Natural killer cell treated with Interleukin-12 subunit alpha and Interleukin-12 subunit beta and Interleukin-15 and Interleukin-18, amount 100 ng/mL, for 72 hours (primary cell): ENCODE measurements at places on chromosomes 1 and 21. TPM values are rescaled to one million over a fixed set of nuclear protein-coding genes. Genes with fewer than 3 reads are reported as not detected.

- H3K27me3 ChIP-seq: no peaks in the 10 kb centered on the region
- H3K4me1 ChIP-seq: no peaks in the 10 kb centered on the region
- no peak overlapping the region for H3K4me3 ChIP-seq
- no peak for DNase-seq
- H3K36me3 ChIP-seq: peaks cover 51% of the 10 kb centered on the region
These were observed 14.4 kb downstream of the KDM4A start for GRCh38 chr1:43664369-43664768.

DNA sequence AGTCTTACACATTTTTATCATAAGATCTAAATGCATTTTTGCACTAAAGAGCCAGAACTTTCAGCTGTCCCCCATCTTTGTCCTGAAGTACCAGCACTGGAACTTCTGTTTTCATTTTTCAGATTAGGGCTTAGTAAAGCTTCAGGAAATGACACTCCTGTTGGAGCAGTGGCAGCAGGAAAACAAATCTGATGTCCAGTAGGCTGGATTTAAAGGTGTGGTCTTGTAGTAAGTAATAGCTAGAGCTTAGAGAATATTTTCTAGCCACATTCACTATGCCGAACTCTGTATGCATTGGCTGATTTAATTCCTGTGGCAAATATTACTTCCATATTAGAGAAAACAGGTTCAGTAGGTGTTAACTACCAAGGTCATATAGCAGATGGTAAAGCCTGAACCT is 103.6 kb downstream of the PTBP2 start:
- no peaks in the 10 kb centered on the region for H3K27me3 ChIP-seq
- no peaks in the 10 kb centered on the region for H3K36me3 ChIP-seq
- DNase-seq: no peak
- H3K4me1 ChIP-seq: peaks cover 6% of the 10 kb centered on the region
- H3K4me3 ChIP-seq: no peak overlapping the region

- no peaks in the 10 kb centered on the region for H3K36me3 ChIP-seq
- no peak for DNase-seq
- no peak overlapping the region for H3K27ac ChIP-seq
- H3K4me1 ChIP-seq: no peaks in the 10 kb centered on the region
- no peak overlapping the region for H3K4me3 ChIP-seq
These were observed 245.0 kb downstream of the FOXD2 start for GRCh38 chr1:47682786-47683350.

- no peak for DNase-seq
- H3K4me1 ChIP-seq: no peaks in the 10 kb centered on the region
- H3K27ac ChIP-seq: no peak overlapping the region
- no peak overlapping the region for H3K4me3 ChIP-seq
- peaks cover 13% of the 10 kb centered on the region for H3K27me3 ChIP-seq
These were observed 49.9 kb downstream of the CHRM3 start for GRCh38 chr1:239436286-239436685.

- no peaks in the 10 kb centered on the region for H3K36me3 ChIP-seq
- H3K4me3 ChIP-seq: peak overlapping the region; percentile 70
- no peaks in the 10 kb centered on the region for H3K27me3 ChIP-seq
- DNase-seq: no peak
These were observed 4.8 kb downstream of the ATP1A1 start for GRCh38 chr1:116377541-116378529.

- H3K4me3 ChIP-seq: no peak overlapping the region
- no peaks in the 10 kb centered on the region for H3K36me3 ChIP-seq
- no peaks in the 10 kb centered on the region for H3K27me3 ChIP-seq
- no peaks in the 10 kb centered on the region for H3K4me1 ChIP-seq
- DNase-seq: no peak
- no peak overlapping the region for H3K27ac ChIP-seq
These were observed 338.5 kb downstream of the PTPRU start for GRCh38 chr1:29574871-29575270.

GRCh38 chr1:46717654-46718053 is 1.3 kb downstream of the EFCAB14 start:
- H3K4me3 ChIP-seq: peak overlapping the region; percentile 90
- no peak for DNase-seq
- H3K27ac ChIP-seq: peak overlapping the region; percentile 86
- no peaks in the 10 kb centered on the region for H3K27me3 ChIP-seq
- H3K4me1 ChIP-seq: peaks cover 32% of the 10 kb centered on the region

DNA sequence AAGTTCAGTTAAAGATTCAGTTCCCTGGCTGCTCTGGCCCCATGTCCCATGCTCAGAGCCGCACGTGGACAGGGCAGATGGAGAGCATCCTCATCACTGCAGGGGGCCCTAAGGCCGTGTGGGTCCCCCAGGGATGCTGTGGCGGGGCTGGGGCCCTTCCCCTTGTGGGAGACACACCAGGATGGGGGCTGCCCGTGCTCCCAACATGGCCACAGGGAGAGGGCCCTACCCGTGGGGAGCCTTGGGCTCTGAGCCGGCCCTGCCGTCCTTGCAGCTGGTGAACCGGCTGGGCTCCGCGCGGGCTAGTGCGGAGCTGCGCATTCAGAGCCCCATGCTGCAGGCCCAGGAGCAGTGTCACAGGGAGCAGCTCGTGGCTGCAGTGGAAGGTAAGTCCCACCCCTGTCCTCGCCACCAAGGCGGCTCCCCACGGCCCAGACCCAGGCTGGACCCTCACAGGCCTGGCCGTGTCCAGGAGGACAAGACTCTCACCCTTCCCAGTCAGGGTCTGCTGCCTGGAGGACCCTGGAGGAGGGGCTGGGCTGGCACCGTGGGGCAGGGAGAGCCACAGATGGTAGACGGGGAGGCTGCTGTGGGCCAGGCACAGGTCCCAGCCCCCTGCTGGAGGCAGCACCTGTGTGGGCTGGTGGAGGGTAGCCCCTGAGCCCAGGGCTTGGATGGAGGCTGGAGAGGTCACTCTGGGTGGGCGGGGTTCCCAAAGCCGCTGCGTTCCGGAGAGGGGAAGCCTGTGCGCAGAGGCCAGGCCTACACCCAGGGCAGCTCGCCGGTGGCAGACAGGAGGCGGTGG is 53.8 kb downstream of the TRIM11 start:
- H3K36me3 ChIP-seq: no peaks in the 10 kb centered on the region
- no peak overlapping the region for H3K4me3 ChIP-seq
- no peak for DNase-seq
- no peak overlapping the region for H3K27ac ChIP-seq
- no peaks in the 10 kb centered on the region for H3K27me3 ChIP-seq
- peaks cover under 1% of the 10 kb centered on the region for H3K4me1 ChIP-seq

GRCh38 chr1:33045814-33046213 is 9.1 kb upstream of the AK2 start:
- peak; percentile 88 for DNase-seq
- peak overlapping the region; percentile 95 for H3K27ac ChIP-seq
- peaks cover 5% of the 10 kb centered on the region for H3K36me3 ChIP-seq
- H3K4me1 ChIP-seq: peaks cover 70% of the 10 kb centered on the region

GRCh38 chr21:39007532-39007931 is 175.7 kb downstream of the PSMG1 start:
- no peak for DNase-seq
- H3K27me3 ChIP-seq: peaks cover 4% of the 10 kb centered on the region
- no peak overlapping the region for H3K27ac ChIP-seq
- H3K36me3 ChIP-seq: no peaks in the 10 kb centered on the region
- peaks cover 14% of the 10 kb centered on the region for H3K4me1 ChIP-seq
- no peak overlapping the region for H3K4me3 ChIP-seq

DNA sequence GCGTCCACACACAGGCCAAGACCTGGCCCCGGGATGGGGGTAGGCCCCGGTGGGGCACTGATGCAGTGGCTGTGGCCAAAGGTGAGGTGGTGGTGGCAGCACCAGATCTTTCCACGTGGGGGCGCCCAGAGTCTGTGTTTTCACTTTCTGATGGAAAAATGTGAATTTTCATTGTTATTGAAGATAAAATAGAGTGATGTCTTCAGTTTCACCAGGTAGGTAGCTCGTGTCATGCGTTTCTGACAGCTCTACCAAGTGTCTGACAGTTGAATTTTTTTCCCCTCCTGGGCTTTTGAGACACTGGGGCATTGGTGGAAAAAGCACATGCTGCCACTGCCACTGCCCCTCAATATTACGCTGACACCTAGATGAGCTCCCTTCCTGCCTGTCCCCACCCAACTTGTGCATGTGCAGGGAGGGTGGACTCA is 40.0 kb upstream of the MAGOH start:
- no peaks in the 10 kb centered on the region for H3K36me3 ChIP-seq
- H3K4me3 ChIP-seq: no peak overlapping the region
- H3K27ac ChIP-seq: peak overlapping the region; percentile 16

- H3K4me3 ChIP-seq: no peak overlapping the region
- peaks cover 15% of the 10 kb centered on the region for H3K27me3 ChIP-seq
- peaks cover 10% of the 10 kb centered on the region for H3K4me1 ChIP-seq
- no peak for DNase-seq
- H3K27ac ChIP-seq: no peak overlapping the region
These were observed 65.9 kb downstream of the KCNAB2 start for GRCh38 chr1:6111571-6111970.

- H3K4me1 ChIP-seq: peaks cover 4% of the 10 kb centered on the region
- peaks cover 2% of the 10 kb centered on the region for H3K27me3 ChIP-seq
- no peak overlapping the region for H3K4me3 ChIP-seq
- no peak overlapping the region for H3K27ac ChIP-seq
These were observed 48.8 kb downstream of the ATP5PO start for GRCh38 chr21:33866826-33867225.

DNA sequence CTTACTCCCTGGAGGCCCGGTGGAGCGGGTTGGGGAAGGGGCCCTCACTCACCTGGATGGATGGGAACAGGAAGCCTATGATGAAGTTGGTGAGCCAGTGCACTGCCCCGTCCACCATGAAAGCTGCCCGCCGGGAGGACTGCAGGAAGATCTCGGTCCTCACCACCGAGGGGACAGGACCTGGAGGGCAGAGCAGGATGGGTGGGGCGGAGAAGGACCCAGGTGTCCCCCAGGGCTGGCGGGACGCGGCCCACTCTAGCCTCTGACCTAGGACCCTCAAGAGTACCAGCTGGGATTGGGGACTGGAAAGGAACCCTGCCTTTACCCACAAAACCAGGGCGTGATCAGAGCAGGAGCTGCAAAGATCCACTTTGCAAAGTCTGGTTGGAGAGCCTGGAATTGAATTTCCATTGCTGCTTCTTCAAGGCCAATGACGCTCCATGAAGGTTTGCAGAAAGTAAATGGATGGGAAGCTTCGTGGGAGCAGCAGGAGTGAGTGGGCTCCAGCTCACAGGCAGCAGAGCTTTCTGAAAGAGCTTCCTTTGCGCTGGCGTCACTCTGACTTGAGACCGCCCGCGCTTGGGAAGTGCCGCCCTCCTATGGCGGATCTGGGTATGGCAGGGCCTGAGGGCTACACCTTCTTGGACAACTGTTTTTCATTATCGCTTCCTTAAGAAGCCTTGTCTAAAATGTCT is 21.4 kb downstream of the SLC2A7 start:
- no peaks in the 10 kb centered on the region for H3K36me3 ChIP-seq
- H3K4me3 ChIP-seq: no peak overlapping the region
- no peaks in the 10 kb centered on the region for H3K4me1 ChIP-seq
- DNase-seq: peak; percentile 77

- H3K4me3 ChIP-seq: no peak overlapping the region
- DNase-seq: no peak
- H3K36me3 ChIP-seq: no peaks in the 10 kb centered on the region
- H3K27me3 ChIP-seq: no peaks in the 10 kb centered on the region
These were observed 96.6 kb downstream of the DISC1 start for GRCh38 chr1:231723146-231723545.

GRCh38 chr1:109197158-109198042 is 16.3 kb upstream of the SARS1 start:
- no peak overlapping the region for H3K27ac ChIP-seq
- H3K4me1 ChIP-seq: peaks cover 11% of the 10 kb centered on the region
- DNase-seq: no peak
- peaks cover 3% of the 10 kb centered on the region for H3K27me3 ChIP-seq

GRCh38 chr21:41687633-41688032 is 79.2 kb downstream of the RIPK4 start:
- no peak overlapping the region for H3K4me3 ChIP-seq
- DNase-seq: no peak
- H3K27me3 ChIP-seq: peaks cover 8% of the 10 kb centered on the region
- H3K36me3 ChIP-seq: no peaks in the 10 kb centered on the region

DNA sequence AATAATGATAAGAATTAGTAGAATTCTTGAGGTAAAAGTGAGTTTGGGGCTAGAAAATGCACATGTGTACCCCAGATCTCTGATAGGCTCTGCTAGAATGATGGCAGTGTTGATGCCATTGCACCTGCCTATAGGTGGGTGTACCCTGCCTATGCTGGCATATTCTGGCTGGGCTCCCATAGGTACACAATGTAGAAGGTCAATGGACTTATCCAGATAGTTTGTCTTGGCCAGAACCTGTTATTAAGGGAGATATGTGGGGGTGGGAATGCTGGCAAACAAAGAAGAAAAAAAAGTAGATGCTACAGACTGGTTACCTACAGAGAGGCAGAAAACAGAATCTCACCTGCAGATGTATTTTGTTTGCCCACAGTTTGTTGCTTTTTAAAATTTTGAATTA is 14.1 kb upstream of the KLHDC8A start:
- H3K27ac ChIP-seq: no peak overlapping the region
- H3K4me3 ChIP-seq: no peak overlapping the region
- DNase-seq: no peak
- H3K4me1 ChIP-seq: peaks cover 4% of the 10 kb centered on the region

GRCh38 chr1:7136166-7136953 is 351.1 kb downstream of the CAMTA1 start:
- no peak overlapping the region for H3K4me3 ChIP-seq
- peaks cover 47% of the 10 kb centered on the region for H3K27me3 ChIP-seq
- no peak for DNase-seq

DNA sequence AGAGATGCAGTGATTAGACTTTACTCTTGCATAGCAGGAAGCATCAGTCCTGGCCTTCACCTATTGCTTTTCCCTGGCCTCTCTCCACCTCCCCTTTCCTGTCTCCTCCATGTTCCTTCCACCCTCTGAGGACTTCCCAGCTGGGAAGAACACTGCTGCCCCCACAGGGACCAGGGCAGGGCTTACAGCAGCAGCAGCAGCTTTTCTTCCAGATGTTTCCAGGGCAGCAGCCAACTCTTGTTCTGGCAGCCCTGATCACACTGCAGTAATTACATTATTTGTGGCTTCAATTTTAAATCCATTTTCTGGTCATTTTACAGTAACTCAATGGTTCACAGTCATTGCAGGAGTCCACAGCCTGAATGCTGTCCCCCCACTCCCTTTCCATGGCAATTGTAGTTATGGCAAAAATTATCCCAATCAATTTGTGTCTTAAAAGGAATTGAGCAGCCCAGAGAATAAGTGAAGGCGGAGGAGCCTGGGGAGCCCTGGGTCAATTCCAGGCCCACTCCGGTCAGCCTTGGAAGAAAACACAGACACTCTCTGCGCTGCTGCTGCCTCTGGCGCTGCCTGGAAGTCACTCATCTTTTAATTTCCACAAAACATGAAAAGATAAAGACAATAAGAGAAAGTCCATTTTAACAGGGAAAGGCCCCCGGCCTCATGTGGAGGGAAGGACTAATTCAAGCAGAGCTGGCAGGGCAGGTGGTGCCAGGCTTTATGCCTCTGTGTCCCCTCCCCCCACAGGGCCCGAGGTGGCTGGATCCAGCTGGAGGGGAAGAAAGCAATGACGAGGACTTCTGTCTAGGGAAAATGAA is 148.6 kb downstream of the GRIK3 start:
- DNase-seq: no peak
- H3K4me1 ChIP-seq: no peaks in the 10 kb centered on the region
- peaks cover 21% of the 10 kb centered on the region for H3K27me3 ChIP-seq
- H3K4me3 ChIP-seq: no peak overlapping the region
- no peaks in the 10 kb centered on the region for H3K36me3 ChIP-seq

The FCGR3A gene
- 34.5 TPM for total RNA-seq

The MYOG gene
- total RNA-seq: not detected

The WNT4 gene
- total RNA-seq: not detected

The VWA1 gene
- 7.7 TPM for total RNA-seq

The AVPR1B gene
- total RNA-seq: not detected

The ANGPTL3 gene
- total RNA-seq: not detected

The SDE2 gene
- 30.4 TPM for total RNA-seq

The BLACAT1 gene
- total RNA-seq: not detected

The TNFSF4 gene
- 275 TPM for total RNA-seq

The TESK2 gene
- 2.4 TPM for total RNA-seq

The OR2L8 gene
- 0.47 TPM for total RNA-seq

The CHRM3 gene
- not detected for total RNA-seq

The GPR153 gene
- total RNA-seq: 4.6 TPM

The SLC44A5 gene
- total RNA-seq: 0.14 TPM
